ENCODE measurements at places on chromosomes 6 and 20. TPM values are rescaled to one million over a fixed set of nuclear protein-coding genes. Genes with fewer than 3 reads are reported as not detected.

The ESR1 gene
- total RNA-seq, result 5.8 TPM

- peaks cover 4% of the 10 kb centered on the region for H3K36me3 ChIP-seq
- H3K4me3 ChIP-seq, result peak overlapping the region; percentile 48
- peak; percentile 63 for DNase-seq
- H3K4me1 ChIP-seq, result peaks cover 10% of the 10 kb centered on the region
- peak overlapping the region; percentile 87 for H3K27ac ChIP-seq
- H3K27me3 ChIP-seq, result no peaks in the 10 kb centered on the region
Measured at GRCh38 chr20:58236612-58237317, 8.3 kb upstream of the ANKRD60 start.

- no peaks in the 10 kb centered on the region for H3K36me3 ChIP-seq
- peaks cover 17% of the 10 kb centered on the region for H3K27me3 ChIP-seq
- H3K4me1 ChIP-seq, result no peaks in the 10 kb centered on the region
- no peak overlapping the region for H3K4me3 ChIP-seq
- no peak overlapping the region for H3K27ac ChIP-seq
Measured at GRCh38 chr20:61803416-61803914, 262.2 kb downstream of the TAF4 start.

The MRPS18A gene
- total RNA-seq, result 59.0 TPM

DNA sequence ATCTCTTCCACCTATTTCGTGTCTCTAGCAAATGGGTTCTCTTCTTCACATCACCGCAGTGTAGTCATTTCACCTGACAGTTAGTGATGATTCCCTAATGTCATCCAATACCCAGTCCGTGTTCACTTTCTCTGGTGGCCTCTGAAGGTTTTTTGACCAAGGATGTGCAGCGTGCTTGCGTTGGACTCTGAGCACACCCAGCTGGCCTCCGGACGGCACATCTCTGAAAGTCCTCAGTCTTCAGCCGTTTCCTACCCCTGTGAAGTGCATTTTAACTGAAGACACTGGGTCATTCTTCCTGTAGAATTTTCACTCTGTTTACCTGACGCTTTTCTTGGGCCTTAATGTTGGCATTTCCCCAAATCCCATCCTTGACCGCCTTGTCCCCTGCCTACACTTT is 98.7 kb downstream of the ERMARD start:
- H3K4me1 ChIP-seq, result no peaks in the 10 kb centered on the region
- H3K36me3 ChIP-seq, result no peaks in the 10 kb centered on the region
- H3K4me3 ChIP-seq, result no peak overlapping the region

The CNBD2 gene
- 1.1 TPM for total RNA-seq

DNA sequence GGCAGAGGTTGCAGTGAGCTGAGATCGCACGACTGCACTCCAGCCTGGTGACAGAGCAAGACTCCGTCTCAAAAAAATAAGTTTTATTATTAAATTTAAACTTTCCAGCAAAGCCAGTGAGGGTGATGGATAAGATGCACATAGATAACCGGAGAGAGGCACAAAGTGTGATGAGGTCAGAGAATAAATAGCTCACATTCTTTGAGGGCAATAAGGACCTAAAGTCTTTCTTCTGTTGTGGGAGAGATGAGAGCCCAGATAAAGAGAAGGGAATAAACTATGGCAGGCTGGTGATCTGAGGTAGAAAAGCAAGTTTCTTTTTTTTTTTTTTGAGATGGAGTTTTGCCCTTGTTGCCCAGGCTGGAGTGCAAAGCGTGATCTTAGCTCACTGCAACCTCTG is 20.6 kb upstream of the EZR start:
- no peak overlapping the region for H3K27ac ChIP-seq
- DNase-seq, result no peak
- no peaks in the 10 kb centered on the region for H3K27me3 ChIP-seq
- H3K4me3 ChIP-seq, result no peak overlapping the region

DNA sequence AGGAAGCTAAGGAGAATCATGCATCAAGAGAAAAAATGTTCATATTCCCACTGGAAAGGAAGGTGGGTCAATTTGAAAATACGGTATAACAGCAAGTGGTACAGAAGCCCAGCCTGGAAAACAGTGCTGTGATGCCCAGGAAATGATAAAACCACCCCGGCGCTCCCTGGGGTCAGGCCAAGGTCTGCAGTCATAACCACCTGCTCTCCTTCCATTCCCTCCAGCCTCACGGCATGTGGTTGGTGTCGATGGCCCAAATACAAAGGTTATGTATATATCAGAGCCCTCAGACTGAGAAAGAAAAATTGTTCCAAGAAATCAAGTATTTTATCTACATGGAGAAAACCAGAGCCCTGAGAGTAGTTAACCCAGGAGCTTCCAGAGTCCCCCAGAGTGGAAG is 208.1 kb upstream of the CDYL start:
- H3K4me3 ChIP-seq, result no peak overlapping the region
- peaks cover 4% of the 10 kb centered on the region for H3K27me3 ChIP-seq
- no peak for DNase-seq
- H3K27ac ChIP-seq, result no peak overlapping the region
- no peaks in the 10 kb centered on the region for H3K36me3 ChIP-seq
- no peaks in the 10 kb centered on the region for H3K4me1 ChIP-seq

The ZBP1 gene
- total RNA-seq, result not detected

DNA sequence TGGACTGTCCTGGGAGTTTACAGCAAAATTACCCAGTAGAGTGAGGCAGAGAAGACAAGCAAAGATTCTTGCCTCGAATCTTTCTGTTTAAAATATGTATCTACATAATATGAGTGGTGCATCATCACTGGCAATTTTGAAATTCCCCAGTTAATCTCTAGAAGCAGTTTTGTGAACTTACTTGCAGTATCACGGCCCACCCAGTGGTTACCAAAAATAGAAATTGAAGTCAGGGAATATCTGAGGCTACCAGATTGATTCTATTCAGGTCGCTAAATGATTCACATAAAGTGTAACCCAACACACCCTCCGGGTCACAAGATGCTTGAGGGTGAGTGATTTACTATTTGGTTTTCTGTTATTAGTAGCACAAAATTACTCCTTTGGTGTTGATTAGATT is 111.9 kb downstream of the PPP1R14C start:
- H3K4me3 ChIP-seq, result no peak overlapping the region
- no peak overlapping the region for H3K27ac ChIP-seq
- no peaks in the 10 kb centered on the region for H3K4me1 ChIP-seq

The SAMD3 gene
- not detected for total RNA-seq

DNA sequence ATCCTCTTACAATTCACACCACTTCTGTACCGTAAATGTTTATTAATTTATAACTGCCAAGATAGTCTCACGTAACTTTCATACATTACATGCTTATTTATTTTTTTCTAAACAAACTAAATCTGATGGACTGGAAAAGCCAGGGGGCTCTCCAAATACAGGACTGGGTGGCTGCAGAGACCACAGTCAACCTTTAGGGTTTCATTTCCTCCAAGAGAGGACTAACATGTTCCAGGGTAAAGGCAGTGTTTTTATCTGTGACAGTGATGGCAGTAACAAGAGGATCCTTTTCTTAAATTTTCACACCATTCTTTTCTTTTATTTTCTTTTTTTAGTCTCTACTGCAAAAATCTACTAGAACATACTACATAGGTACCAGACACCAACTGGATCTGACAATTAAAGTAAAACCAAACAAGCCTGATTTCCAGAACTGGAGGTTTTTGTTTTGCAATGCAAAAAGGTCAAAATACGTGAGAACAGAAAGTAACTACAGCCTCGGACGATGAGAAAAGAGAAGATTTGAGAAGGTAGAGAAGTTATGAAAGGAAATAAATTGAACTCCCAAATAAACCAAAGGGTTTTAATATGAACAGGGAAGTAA is 1.2 kb downstream of the LMBRD1 start:
- no peaks in the 10 kb centered on the region for H3K36me3 ChIP-seq
- H3K27me3 ChIP-seq, result no peaks in the 10 kb centered on the region
